ENCODE measurements at places on chromosomes 5 and 9.

GRCh38 chr5:155978850-155979249 is 348.1 kb upstream of the SGCD start:
- no peak for DNase-seq

- no peak for DNase-seq
Measured at GRCh38 chr5:31156631-31157160, 36.8 kb upstream of the CDH6 start.

GRCh38 chr9:104092875-104093600 is 1.1 kb upstream of the SMC2 start:
- no peak for DNase-seq

DNA sequence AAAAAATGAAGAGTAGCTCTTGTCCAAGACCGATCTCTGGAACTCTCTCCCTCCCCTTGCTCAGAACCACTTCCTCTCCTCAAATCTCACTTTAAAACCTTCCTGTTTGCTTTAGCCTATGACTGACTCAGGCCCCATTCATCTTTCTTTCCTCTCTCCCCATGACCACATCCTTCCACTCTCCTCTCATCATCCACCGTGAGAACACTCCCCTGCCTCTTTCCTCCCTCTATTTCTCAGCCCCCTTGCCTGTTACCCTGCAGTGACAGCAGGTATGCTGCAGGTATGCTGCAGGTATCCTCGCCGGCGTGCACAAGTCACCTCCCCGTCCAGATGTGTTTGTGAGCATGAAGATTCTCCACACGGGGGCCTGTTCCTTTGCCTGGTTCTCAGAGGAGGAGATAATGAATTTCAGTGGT is 505.3 kb downstream of the CCDC171 start:
- no peak for DNase-seq

GRCh38 chr9:134275375-134275774 is 50.9 kb upstream of the RXRA start:
- DNase-seq = no peak

DNA sequence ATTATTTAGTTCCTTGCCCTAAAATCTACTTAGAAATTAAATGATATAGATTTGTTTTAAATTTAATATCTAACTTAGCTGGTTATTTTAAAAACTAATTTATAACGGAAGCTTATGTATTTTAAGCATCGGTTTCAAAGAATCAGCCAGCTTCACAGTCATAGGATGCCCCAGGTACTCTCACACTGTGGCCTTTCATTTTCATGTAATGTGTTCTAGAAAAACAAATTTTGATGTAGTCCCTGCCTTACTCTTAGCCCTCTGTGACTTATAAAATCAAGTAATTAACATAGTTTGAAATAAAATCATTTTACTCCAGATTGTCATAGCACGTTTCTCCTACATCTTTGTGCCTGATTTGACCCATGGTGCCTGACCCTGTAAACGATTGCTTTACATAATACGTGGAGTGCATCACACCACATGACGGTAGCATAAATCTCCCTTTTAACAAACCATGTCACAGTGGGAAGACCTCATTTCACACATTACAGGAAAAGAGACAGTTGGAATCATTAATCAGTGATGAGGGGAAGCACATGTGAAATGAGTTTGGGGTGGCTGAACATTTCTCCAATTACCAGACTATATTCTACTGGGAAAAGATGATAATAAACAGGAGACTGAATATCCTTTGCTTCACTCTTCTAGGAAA is 731.5 kb upstream of the CDH9 start:
- no peak for DNase-seq

DNA sequence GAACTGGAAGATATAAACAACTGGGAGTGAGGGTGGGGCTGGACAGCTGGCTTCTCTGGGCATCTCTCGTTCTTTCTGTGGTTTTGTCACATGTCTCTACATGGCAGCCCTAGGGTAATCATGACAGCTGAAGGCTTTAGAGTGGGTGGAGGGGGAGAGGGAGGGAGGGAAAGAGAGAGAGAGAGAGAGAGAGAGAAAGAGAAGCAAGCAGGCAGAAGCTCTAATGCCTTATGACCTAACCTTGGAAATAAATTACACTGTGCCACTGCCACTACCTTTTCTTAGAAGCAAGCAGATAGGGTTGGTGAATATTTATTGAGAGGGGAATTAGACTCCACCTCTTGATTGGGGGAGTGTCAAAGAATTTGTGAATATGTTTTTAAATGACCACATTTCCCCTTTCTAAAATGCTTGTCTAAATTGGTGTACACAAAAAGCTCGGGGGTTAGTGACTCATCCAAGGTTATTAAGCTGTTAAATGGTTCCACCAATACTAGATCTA is 2.6 kb upstream of the DAPK1 start:
- DNase-seq = no peak

DNA sequence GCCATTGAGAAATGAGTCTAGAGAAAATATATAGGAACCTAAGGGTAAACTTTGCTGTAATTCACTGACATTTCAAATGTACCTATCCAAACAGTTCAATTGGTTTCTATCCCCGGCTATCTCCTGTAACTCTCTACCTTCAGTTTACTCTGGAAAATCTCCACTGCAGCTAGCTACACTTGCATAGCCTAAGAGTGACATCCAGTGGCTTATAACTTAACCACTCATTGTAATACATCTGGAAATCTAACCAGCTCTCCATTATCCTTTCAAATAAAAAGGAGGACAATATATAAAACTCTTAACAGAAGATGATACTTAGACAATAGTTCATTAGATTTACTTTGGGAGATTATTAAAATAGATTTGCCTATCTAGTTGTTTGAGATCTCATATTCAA is 35.3 kb upstream of the SPDL1 start:
- no peak for DNase-seq

DNA sequence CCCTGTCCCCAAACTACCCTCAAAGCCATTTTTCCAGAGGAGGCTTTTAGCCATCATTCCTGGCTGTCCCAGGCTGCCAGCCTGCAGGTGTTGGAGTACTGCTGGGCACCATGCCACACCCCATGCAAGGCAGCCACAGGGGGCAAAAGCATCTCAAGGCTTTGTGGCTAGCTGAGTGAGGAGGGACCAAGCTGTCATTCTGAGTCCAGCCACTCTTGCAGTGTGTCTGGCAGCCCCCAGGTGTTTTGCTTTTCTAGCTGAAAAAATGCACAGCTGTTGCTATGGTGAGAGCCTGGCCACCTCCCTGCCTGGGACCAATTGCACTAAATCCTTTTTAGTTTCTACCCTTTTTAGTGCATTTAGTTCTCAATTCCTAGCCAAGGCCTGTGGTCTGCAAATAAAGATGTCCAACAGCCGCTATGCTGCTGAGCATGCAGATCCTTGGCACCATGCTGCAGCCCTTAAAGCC is 50.4 kb upstream of the PTGS1 start:
- DNase-seq = no peak

- DNase-seq = no peak
Measured at GRCh38 chr9:2354216-2354615, 267.4 kb upstream of the VLDLR start.

DNA sequence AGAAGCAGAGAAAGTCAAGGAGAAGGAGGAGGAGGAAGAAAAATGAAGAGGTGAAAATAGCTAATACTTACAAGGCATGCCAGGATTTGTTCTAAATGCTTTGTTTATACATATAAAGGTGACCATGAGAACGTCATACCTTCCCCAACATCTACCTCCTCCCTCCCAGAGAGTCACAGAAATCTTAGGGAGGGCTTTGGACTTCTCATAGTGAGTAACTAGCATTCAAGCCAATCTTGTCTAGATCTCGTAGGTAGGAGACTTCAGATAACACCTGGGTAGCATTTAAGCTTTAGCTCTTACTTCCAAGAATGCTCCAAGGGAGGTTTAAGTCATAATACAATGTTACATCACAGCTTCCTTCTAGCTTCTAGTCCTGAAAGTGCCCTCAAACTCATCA is 36.5 kb upstream of the GPBP1 start:
- DNase-seq = no peak

DNA sequence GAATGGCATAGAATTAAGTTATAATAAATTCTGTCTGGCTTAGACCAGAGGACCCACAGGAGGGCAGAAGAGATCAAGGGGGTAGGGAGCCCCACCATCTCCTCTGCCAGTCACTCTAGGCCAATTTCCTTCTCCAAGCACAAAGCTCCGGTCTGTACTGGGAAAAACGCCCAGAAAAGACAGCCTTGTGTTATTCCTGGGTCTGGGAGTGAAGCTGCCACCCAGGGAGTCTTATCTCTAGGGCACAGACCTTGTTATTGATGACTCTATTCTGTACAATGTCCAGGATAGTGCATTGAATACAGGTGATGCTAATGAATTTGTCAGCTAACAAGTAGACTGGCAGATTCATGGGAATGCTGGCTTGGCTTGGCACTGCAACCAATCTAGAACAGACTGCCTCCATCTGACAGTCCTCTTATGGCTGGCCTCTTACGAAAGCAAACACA is 60.7 kb downstream of the MED27 start:
- no peak for DNase-seq

DNA sequence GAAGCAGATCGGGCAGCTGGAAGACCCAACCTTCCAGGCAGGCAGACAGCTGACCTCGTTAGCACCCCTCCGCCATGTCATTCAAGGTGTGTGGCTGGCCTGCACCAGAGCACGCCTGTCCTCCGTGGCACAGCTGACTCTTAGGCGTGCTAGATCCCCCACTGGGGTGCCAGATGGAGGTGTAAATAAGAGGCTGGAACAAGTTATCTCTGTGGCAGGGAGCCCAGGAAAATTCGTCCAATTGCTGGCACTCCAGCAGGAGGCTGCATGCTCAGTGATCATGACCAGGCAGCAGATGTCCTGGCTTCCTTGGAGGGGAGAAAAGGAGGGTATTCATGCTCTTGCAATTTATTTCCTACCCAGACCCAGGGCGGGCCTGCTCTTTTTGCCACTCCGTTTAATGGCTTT is 7.8 kb upstream of the ALDOB start:
- no peak for DNase-seq

GRCh38 chr9:109441296-109441695 is 56.8 kb downstream of the PTPN3 start:
- DNase-seq = no peak

DNA sequence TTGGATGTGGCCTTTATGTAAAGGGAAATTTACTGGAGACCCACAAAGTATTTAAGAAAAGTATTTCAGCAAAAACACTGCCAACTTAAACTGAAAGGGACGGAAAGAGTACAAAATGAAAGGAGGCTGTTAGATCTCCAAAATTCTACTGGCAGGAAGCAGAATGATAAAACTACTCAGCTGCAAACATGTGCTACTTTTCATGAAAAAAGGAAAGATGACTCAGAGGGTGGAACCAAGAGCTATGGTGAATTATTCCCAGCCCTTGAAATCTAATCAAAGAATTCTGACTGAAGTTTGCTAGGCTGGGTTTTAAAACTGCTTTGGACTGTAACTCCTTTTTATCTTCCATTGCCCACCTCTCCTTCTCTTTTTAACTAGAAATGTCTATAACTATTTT is 58.6 kb upstream of the ZBED3 start:
- no peak for DNase-seq

- no peak for DNase-seq
Measured at GRCh38 chr9:97386265-97386633, 25.6 kb upstream of the TDRD7 start.

DNA sequence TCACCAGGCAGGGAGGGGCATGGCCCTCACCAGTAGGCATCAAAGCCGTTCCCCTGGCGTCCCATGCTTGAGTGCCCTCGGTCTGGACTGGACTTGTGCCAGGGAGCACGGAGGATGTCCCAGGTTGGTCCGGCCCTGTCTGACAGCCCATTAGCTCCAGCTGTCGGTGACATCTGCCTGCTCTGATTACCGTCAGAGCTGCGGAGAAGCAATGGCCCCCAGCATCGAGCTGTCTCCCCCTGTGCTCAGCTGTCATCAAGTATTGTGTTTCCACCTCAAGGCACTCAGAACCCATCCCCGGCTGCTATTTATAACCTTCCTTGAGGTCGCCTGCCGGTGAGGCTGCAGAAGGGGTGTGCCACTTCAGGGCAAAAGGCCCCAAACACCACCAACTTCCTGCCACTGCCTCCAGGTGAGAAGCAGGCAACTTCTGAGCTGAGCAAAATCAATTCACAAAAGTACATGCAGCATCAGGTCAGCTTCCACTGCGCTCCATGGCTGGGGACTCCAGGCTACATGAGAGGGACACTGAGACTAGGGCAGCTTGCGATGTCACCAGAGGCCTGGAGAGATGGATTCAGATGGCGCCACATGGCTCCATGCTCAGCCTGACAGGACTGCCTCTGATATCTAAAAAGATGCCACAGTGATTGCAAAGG is 142.7 kb downstream of the C5orf15 start:
- DNase-seq = peak; percentile 22

GRCh38 chr9:16267281-16268066 is 603.0 kb downstream of the BNC2 start:
- DNase-seq = no peak

GRCh38 chr5:152638996-152639552 is 234.0 kb upstream of the NMUR2 start:
- DNase-seq = no peak

DNA sequence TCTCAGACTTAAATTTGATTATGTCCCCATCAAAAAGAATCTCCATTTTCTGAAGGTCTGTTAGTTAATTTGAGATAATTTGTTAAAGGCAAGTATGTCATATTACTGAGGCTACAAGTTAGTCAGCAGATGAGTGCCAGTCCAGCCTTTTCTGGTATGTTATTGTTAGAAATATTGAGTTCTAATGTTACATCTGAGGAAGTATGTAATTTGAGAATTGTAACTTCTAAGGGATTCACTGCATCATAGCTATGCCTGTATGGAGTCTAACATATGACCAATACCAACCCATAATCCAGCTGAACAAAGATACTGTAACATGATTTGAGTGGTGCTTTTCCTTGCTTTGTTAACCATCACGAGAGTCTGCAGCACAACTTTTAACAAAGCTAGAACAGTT is 13.9 kb downstream of the SLC23A1 start:
- no peak for DNase-seq

GRCh38 chr5:96765043-96765442 is 42.7 kb downstream of the ERAP1 start:
- no peak for DNase-seq

- no peak for DNase-seq
Measured at GRCh38 chr5:71865665-71866320, 146.7 kb downstream of the CARTPT start.

- no peak for DNase-seq
Measured at GRCh38 chr5:37921452-37921851, 81.6 kb upstream of the GDNF start.

DNA sequence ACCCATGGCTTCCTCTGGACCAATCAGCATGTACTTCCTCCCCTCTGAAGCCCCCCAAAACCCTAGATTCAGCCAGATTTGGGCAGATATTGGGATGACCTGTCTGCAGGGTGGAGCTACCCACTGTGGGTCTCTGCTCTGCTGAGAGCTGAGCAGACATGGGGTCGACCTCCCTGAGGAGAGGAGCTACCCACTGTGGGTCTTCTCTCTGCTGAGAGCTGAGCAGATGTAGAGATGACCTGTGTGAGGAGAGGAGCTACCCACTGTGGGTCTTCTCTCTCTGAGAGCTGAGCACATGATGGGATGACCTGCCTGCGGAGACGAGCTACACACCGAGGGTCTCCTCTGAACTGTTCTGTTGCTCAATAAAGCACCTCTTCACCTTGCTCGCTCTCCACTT is 89.6 kb downstream of the CAVIN4 start:
- no peak for DNase-seq

- DNase-seq = no peak
Measured at GRCh38 chr5:151062405-151063141, 18.3 kb downstream of the TNIP1 start.

All from CD4-positive, alpha-beta T cell treated with Interleukin-6 for 4 hours (primary cell).